ENCODE measurements at places on chromosomes 6 and 20.

DNA sequence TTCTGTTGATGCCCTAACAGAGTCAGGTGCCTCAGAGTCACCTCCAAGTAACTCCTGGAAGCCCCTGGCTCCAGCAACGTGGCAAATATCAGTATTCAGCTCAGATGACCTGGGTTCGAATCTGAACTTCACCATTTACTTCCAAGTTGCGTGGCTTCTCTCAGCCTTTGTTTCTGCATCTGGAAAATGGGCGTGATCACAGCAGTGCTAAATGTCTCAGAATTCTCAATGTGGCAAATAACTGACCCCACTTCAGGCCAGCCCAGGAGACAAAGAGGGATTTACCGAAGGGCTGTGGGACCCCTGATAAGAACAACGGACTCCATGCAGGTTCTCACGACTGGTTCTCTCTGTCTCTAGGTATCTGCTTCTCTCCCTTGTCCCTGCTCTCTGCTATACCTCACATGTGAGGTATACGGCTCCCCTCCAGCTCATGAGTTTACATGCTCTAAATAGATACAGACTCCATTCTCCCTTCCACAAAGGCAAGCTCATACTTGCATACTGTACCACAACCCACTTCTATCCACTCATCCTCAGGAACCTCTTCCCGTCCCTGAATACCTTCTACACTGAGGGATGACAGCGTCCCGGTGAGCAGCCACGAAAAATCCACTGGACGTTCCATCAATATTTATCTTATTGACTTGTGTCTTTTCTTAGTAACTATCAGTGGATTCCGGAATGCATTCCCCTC, 84.1 kb downstream of the SNX5 start:
- DNase-seq = no peak

DNA sequence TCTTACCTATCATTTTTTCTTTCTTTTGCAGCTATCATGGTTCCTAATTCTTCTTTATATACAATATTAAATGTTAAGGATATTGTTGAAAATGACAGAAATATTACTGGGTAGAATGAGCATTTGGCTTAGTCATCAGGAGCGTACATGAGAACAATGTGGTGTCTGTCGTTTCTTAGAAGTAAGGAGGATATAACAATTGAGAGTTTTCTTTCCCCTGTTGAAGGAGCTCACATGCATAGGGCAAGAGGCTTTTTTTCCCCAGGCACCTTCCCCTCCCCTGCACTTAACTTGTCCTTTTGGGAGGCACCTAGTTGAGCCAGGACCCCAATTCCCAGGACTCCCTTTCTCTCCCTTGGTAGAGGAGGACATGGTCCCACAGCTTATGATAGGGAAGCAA, 25.0 kb downstream of the MC3R start:
- no peak for DNase-seq

- DNase-seq = no peak
Observed at GRCh38 chr6:34074064-34074742, 71.7 kb downstream of the GRM4 start.

DNA sequence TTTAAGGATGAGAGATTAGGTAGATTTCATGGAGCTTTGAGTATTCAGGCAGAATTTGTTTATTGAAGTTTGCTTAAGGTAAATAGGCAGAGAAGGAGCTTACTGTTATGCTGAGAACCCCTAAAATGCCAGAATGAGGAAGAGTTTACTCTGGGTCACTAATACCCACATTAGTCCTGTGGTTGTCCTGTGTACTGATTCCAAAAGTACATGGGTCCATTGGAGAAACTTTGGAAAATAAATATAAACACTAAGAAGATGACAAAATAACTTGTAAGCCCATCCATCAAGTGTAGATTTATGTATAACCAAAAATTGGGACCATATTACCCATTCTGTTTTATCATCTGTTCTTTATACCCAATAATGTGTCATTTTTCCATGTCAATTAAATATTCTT, 31.6 kb downstream of the ENPP1 start:
- no peak for DNase-seq

DNA sequence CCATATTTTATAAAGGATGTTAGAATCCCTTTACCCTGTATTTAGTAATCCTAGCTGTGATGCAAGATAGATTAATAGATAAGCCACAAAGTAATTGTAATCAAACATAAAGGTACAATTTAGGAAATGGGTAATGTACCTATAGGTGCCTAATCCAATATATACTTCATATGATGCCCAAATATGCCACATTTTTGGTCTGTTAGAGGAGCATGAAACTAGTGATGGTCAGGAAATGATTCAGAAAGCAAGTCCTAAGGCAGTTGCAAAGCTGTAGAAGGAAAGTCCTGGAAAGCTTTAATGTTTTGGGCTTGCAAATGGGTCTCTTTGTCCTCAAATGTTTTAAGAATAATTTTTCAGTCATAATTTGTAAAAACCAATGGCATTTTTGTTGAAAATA, 76.6 kb upstream of the PTPRK start:
- no peak for DNase-seq

GRCh38 chr20:40232273-40232672, 456.8 kb downstream of the MAFB start:
- no peak for DNase-seq

- DNase-seq = no peak
Observed at GRCh38 chr6:168195712-168196111, 116.7 kb upstream of the FRMD1 start.

DNA sequence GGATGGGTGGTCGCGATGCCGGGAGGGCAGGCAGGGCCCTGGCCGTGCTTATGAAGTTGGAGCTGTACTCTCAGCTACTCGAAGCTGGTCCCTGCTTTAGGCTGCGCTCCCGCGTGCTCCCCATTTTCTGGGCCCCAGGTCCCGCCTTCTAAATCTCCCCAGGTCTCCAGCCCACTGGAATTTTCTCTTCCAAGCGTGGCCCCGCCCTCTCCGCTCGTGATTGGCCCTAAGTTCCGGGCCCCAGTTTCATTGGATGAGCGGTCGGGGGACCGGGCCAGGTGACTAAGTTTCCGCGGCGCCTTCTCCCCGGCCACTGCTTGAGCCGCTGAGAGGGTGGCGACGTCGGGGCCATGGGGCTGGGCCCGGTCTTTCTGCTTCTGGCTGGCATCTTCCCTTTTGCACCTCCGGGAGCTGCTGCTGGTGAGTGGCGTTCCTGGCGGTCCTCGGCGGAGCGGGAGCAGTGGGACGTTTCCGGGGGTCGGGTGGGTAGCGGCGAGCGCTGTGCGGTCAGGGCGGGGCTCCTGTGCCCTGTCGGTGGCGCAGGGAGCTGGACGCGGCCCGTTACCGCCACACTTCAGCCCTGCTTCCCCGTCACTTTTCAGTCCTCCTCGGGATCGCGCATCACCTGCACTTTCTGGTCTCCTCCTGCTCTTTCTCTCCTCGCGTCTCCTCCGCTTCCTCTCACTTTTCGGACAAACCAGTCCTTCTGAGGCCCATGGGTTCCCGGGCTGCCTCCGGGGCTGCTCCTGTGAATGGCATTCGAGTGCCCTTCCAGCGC, at the start of gene MICA:
MICA (plus strand) TSS at position 313 of the 778 bp plus-strand sequence; CDS start at position 351, 38 bp downstream.
- DNase-seq = no peak

GRCh38 chr6:36917541-36918193, 31.9 kb downstream of the C6orf89 start:
- DNase-seq = no peak

GRCh38 chr6:155261111-155261900, 2.5 kb upstream of the CLDN20 start:
- no peak for DNase-seq

DNA sequence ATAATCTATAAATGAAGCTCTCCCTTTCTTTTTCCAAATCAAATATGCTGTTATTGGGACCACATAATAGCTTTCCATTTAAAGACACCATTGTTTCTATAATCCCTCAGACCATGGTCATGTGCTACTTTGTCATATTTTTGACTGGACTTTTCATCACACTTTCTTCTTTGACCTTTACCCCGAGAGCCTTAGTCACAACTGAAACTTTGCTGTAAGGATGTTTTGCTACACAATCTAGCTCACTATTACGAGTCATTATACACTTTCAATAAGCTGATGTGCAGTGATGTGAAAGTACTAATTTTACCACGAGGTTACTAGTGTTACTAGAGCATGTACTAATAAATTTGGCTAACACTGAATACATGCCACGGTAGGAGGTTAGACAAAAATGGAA, 367.2 kb upstream of the RUNX2 start:
- no peak for DNase-seq

DNA sequence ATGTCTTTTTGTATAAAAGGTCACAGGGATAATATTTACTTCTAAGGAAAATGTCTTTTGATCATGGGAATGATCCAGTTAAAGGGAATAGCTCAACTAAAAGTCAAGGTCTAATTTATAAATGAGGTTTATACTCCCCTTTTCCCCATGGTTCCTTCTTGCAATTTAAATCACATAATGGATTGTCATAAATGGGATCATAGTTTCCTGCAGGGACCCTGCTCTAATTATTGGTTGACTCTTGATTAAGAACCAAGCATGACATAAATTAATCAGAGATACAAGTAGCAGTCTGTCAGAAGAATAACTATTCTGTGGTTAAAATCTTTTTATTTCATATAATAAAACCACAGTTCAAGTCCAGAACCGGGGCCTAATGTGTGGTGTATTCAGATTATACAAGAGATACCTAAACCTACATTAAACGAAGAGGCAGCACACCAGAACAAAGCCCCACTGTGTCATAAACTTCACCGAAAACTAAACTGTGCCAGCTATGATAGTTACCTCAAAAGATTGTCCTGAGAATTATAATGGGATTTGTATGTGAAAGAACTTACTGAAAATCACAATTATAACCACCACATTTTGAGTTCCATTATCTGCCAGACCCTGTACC, 43.0 kb upstream of the CD83 start:
- DNase-seq = no peak

- DNase-seq = no peak
Observed at GRCh38 chr6:17200395-17200794, 80.8 kb upstream of the RBM24 start.

- no peak for DNase-seq
Observed at GRCh38 chr6:1285556-1285955, 26.3 kb upstream of the FOXQ1 start.
